Mammary microvascular endothelial cell (primary cell): ENCODE measurements at places on chromosomes 3 and 15. TPM values are rescaled to one million over a fixed set of nuclear protein-coding genes. Genes with fewer than 3 reads are reported as not detected.

The ITPKA gene
- 0.44 and 1.7 TPM in 2 replicates for total RNA-seq

The MOBP gene
- total RNA-seq, result under 0.01 and 0.05 TPM in 2 replicates

The THRB gene
- total RNA-seq, result under 0.01 and 0.39 TPM in 2 replicates

The PLA1A gene
- 2.1 and 4.8 TPM in 2 replicates for total RNA-seq

The TMEM108 gene
- total RNA-seq, result 0.67 and 1.4 TPM in 2 replicates

The FANCD2OS gene
- not detected in 2 replicates for total RNA-seq

The TOPBP1 gene
- total RNA-seq, result 32.1 and 42.2 TPM in 2 replicates

The PAK6 gene
- 0.20 TPM in 1 of 2 replicates, not detected in the other for total RNA-seq

The LSAMP gene
- total RNA-seq, result not detected in 2 replicates

The SMARCC1 gene
- 34.8 and 41.2 TPM in 2 replicates for total RNA-seq

The ASB14 gene
- not detected in 2 replicates for total RNA-seq

The RETNLB gene
- not detected in 2 replicates for total RNA-seq

The DAZL gene
- total RNA-seq, result not detected in 2 replicates

The OCA2 gene
- total RNA-seq, result not detected in 2 replicates

The CADPS gene
- total RNA-seq, result not detected in 2 replicates

The ARPP19 gene
- 125 and 144 TPM in 2 replicates for total RNA-seq

The FBXL2 gene
- total RNA-seq, result 17.6 and 18.1 TPM in 2 replicates

The STARD5 gene
- total RNA-seq, result 2.5 and 2.9 TPM in 2 replicates

The MRPS22 gene
- 71.0 and 89.1 TPM in 2 replicates for total RNA-seq

The SNTN gene
- not detected in 2 replicates for total RNA-seq

The PTPN23 gene
- total RNA-seq, result 23.0 and 26.2 TPM in 2 replicates

The CIP2A gene
- total RNA-seq, result 27.8 and 29.7 TPM in 2 replicates

The GOLGA8G gene
- not detected in 2 replicates for total RNA-seq

The VEPH1 gene
- total RNA-seq, result 138 and 149 TPM in 2 replicates

The C3orf49 gene
- total RNA-seq, result not detected in 2 replicates

The LYZL4 gene
- total RNA-seq, result not detected in 2 replicates

The CCR1 gene
- total RNA-seq, result not detected in 2 replicates

The LINS1 gene
- total RNA-seq, result 10.4 and 11.8 TPM in 2 replicates

The MRAS gene
- total RNA-seq, result 3.5 and 4.7 TPM in 2 replicates

The CFAP100 gene
- total RNA-seq, result not detected in 2 replicates

The VPS39 gene
- total RNA-seq, result 30.4 and 37.0 TPM in 2 replicates

The LRRFIP2 gene
- 55.8 and 64.8 TPM in 2 replicates for total RNA-seq

The ABCC5 gene
- 4.2 and 5.4 TPM in 2 replicates for total RNA-seq

The STARD9 gene
- total RNA-seq, result 4.7 and 5.5 TPM in 2 replicates
